ENCODE measurements at places on chromosomes 4 and X.

GRCh38 chr4:37043342-37043741 lies 201.2 kb upstream of the NWD2 start:
- DNase-seq: no peak
- no peaks in the 10 kb centered on the region for H3K27me3 ChIP-seq
- H3K36me3 ChIP-seq: no peaks in the 10 kb centered on the region
- H3K27ac ChIP-seq: no peak overlapping the region

- no peaks in the 10 kb centered on the region for H3K36me3 ChIP-seq
- DNase-seq: no peak
- peaks cover 23% of the 10 kb centered on the region for H3K27me3 ChIP-seq
- H3K4me3 ChIP-seq: no peak overlapping the region
- H3K27ac ChIP-seq: no peak overlapping the region
- H3K4me1 ChIP-seq: no peaks in the 10 kb centered on the region
Measured at GRCh38 chrX:100417681-100418080, 7.6 kb upstream of the PCDH19 start.

GRCh38 chr4:41281038-41281634 lies 24.4 kb downstream of the UCHL1 start:
- H3K36me3 ChIP-seq: no peaks in the 10 kb centered on the region
- no peaks in the 10 kb centered on the region for H3K4me1 ChIP-seq

- H3K4me3 ChIP-seq: no peak overlapping the region
- no peak for DNase-seq
- no peaks in the 10 kb centered on the region for H3K27me3 ChIP-seq
Measured at GRCh38 chrX:50100188-50100587, 100.6 kb downstream of the AKAP4 start.
